ENCODE measurements at places on chromosomes 2 and 18.

GRCh38 chr2:96449174-96449573, 56.0 kb downstream of the NEURL3 start:
- DNase-seq: no peak

DNA sequence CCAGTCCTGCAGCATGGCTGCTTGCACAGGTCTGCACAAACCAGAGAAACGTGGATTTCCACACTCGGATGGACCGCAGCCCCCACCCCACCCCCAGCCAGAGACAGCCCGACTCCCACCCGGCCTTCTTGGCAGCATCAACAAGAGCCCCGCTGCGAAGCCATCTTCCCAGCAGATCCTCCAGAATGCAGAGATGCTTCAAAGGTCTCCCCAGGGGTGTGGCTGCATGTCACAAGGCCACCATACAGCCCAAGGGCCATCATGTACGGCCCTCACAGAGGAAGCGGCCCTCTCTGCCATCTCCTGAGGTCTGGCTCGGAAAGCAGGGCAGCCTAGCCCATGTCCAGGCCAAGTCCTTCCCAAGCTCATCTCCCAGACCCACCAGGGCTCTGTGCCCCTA, 11.5 kb downstream of the DNMT3A start:
- no peak for DNase-seq

DNA sequence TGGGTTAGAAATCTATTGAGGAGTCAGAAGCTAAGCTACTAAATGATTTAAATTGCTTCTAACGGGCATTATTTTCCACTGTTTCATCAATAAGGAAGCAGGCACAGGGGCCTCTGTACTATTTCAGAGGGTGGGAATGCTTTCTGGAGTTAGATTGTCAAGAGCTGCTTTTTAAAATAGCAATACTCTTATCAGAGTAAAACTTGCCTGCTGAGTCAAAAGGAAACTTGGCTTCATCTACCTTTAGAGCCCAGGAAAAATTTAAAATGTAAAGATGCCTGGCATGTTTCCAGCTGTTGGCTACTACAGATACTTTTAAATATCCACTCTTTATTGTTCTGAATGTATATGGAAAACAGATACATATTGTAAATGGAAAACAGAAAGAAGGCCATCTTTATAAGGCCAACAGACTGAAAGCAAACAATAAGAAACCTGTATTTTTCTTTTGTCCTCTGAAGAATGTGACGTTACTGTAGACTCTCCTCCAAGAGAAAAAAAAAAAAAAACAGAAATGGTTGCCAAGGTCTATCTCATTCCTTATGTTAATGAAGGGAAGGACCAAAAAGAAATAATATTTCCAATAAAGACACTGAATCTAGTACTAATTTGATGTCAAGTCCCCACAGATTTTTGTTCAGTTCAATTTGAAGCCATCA, 79.1 kb downstream of the FIGN start:
- DNase-seq: no peak

DNA sequence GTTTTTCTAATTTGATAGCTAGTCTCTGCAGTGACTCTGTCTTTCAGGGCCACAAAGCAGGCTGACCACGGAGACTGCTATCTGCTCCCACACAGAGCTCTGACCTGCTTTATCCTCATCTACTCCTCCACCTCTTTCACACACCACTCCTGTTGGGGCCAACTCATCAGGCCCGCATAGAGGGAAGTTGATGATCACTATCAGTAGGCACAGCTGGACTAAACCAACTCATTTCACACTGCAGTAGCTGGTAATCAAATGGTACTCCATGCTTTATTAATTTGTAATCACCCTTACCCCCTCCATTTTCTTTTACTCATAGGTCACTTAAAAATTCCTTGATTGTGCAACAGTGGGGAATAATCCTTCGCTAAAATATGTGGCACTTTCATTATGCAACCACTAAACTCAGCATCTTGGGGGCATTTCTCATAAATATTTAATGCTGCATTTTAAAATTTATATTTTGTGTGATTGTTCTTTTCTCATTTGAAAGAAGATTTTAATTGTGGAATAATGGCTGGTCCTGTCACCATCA, 249.8 kb upstream of the GCFC2 start:
- DNase-seq: no peak

DNA sequence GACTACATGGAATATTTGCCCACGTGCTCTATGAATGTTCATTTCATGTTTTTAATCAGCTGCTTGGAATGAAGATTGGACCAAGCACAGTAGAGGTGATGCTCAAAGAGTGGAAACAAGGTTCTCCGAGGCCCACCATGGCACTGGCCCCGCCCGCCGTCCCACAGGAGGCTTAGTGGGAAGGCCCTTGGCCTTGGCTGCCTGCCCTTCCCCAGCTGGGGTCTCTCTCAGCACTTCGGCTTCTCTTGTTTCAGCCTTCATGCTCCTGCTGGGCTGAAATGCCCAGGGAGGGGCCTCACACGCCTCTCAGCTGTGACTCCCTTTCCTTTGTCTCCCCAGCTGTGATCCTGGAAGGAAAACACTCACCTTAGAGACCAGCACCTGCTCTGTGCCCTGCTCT, 833.2 kb downstream of the GALR1 start:
- DNase-seq: no peak

DNA sequence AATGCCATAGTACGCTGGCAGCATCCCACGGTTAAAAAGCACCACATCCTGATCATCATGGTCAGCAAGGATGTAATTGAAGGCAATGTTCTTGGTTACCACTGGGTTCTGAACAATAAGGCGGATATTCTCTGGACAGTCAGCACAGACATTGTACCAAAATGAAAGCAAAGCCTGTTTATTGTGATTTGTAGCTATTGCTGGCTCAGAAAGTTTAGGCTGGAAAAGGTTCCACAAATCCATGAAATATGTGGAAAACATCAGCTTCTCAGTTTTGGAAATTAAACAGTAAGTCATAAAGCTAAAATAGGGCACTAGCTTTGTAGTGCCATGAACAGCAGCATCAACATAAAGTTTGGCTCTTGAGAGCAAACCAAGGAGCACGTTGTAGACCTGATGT, 52.2 kb downstream of the C2orf74 start:
- no peak for DNase-seq

DNA sequence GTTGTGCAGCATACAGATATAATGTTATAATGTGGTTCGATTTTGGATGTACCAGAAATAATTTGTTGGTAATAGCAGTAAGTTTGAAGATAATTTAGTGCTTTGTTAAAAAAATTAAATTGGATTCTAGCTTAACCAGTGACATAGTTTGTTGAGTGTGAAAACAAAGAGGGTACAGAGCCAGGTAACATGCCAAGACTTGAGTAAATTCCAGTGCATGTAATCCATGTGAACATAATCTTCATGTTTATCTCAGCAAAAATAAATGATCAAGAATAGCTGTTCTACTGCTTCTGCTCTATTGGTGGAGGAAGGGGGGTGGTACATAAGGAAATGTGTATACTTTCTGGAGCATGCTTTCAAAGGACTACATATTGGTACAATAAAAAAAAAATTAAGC, 165.8 kb downstream of the DNAH7 start:
- DNase-seq: no peak

GRCh38 chr2:233087713-233088112, 27.6 kb downstream of the INPP5D start:
- DNase-seq: no peak

- no peak for DNase-seq
Measured at GRCh38 chr18:3209859-3210569, 9.8 kb downstream of the MYOM1 start.

DNA sequence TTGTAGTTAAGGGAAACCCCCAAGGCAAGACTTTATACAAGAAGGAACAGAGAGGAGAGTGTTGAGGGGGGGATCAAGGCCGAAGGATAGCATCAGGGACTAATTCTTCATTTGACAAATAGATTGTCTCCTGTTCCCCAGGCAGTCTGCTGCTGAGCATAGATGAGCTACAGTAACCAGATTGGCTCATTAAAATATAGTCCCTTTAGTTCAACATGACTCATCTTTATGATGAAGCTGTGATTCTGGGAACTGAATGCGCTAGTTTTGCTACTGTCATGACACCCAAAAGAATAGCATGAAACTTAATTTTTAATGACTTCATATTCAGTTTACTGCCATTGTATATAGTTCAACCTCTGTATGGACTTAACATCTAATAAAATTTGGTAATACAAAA, 35.5 kb downstream of the TMEFF2 start:
- DNase-seq: no peak

All from femur (tissue), 1 donor.